Gastroesophageal sphincter (tissue), 4 donors: ENCODE measurements at places on chromosomes 1 and 21. TPM values are rescaled to one million over a fixed set of nuclear protein-coding genes. Genes with fewer than 3 reads are reported as not detected.

The SYPL2 gene
- total RNA-seq = 4.4 TPM

DNA sequence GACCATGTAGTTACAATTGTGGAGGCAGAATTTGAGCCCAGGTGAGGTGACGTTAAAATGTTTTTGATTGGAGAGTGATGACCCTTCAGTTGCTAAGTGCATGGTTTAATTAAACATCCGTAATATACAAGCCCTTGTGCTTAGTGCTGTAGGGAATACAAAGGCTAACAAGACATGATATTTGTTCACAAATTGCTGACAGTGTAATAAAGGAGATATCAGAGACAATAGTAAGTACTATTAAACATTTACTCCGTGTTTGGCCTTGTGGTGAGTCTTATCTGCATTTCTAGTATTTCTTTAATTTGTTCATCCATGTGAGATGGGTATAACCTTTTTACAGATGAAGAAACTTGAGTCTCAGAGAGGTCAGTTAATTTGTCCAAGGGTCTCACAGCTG, 37.9 kb downstream of the RLF start:
- no peak for ATAC-seq

The MAP3K21 gene
- total RNA-seq = 1.2 TPM

GRCh38 chr1:2253036-2253796, 25.1 kb downstream of the SKI start:
- no peak for ATAC-seq

The C1orf185 gene
- total RNA-seq = not detected

- no peak for ATAC-seq
Measured at GRCh38 chr1:10672343-10673050, 123.9 kb downstream of the CASZ1 start.

DNA sequence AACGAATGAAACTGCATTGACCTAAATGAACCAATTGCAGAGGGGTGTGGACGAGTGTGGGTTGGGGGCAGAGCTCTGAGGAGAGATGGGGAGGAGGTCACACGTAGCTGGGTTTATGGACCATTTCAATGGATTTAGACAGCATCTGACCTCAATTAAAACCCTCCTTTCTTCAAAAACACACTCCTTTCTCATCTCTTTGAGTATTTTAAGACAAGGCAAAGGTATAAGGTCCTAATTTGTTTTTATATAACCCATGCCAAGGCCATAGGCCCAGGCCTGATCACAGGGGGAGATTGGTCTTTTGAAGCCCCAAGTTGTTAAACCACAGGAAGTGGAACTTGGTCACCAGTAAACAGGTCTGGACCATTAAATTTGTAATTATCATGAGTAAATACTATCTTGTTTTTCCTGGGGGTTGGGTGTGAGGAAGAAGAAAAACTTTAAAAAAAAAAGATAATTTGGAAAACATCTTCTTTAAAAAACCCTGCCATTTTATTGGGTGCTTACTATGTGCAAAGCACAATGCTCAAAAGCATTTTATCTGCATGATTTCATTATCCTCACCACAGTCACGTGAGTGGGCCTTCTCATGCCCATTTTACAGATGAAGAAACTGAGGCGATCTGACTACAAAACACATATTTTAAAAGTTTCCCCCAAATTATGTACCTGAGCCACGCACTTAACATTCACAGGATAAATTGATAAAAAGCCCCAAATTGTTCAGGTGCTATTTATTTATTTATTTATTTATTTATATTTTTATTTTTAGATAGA, 8.9 kb upstream of the INAVA start:
- no peak for ATAC-seq
